GM20000 (cell line): ENCODE measurements at places on chromosomes 4 and X.

- DNase-seq: no peak
Measured at GRCh38 chrX:110985470-110985869, 110.5 kb upstream of the PAK3 start.

- no peak for DNase-seq
Measured at GRCh38 chr4:127775843-127776242, 6.3 kb upstream of the HSPA4L start.

GRCh38 chr4:73704314-73705055 lies 35.9 kb upstream of the CXCL8 start:
- no peak for DNase-seq

- no peak for DNase-seq
Measured at GRCh38 chrX:15416133-15416993, 32.1 kb upstream of the VEGFD start.

DNA sequence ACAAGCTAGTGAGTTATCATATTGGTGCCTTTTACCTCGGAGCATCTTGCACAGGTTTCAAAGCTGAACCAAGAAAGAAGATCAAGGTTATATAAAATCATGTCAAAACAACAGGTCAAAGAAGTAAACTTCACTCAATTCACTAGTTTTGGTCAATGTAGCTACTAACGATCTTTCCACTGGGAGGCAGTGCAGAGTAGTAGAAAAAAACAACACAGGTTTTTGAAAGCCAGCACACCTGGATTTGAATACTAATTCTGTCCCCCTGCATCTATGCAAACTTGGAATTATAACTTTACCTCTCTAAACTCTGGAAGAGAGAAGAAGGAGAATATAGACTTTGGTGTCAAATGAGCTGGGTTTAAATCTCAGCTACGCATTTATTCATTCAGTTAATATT lies 266.1 kb downstream of the GRIA3 start:
- peak; percentile 6 for DNase-seq

DNA sequence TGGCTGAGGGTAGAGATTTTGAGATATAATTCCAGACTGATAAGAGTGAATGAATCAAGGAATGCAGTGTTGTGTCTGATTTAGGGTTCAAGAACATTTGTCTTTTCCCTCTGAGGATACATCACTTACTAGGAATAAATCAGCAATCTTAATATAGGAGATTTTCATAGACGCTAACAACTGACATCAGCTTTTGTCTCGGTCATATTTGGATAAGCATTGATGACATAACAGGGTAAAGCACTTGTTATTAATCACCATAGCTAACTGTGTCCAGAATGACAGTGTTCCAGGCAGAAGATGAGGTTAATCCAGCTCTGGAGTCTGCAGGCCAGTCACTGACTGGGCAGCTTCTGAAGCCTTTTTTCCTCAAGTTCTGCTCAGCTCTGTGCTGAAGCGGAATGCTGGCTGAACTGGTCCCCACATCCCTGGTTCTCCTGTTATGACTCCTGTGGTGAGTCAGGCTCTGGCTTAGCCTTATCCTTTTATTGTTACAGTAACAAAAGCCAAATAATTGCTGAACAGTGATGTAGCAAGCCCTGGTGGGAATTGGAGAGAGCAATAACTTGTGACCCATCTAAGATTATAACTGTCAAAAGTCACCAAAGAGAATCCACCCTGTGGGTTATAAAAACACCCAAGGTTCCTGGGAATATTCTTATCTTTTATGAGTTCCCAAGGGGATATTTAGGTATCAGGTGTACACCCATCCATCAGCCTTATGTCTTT lies 41.8 kb downstream of the FNIP2 start:
- no peak for DNase-seq

DNA sequence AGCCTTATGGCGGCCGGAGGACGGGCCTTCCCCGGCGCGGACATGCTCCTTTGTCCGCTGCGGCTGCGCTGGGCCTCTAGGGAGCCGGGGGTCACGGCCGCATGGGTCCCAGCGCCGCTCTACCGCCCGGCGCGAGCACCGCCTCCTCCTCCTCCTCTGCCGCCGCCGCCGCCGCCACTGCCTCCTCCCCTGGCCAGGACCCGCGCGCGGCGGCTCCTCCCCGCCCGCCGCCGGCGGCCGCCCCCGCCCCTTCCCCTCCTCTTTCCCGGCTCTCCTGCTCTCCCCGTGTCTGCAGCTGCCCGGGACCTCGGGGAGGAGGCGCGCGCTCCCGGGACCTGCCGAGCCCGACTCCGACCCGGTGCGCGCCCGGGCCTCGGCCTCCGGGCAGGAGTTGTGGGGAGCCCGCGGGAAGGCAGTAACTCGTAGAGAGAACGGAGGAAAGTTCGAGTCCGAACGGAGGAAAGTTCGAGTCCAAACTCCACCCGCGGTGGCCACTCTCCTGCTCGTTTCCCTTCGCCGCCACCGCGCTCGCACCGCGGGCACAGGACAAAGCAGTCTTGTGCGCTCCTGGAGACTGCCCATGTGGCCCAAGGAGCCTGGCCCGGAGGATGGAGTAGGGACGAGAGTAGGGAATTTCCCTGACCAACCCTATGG lies at the start of gene ADGRA3:
TSS of gene ADGRA3 (minus strand) at position 179 of the 654 bp plus-strand sequence. CDS start 282 bp downstream, outside the sequence.
- peak; percentile 80 for DNase-seq

DNA sequence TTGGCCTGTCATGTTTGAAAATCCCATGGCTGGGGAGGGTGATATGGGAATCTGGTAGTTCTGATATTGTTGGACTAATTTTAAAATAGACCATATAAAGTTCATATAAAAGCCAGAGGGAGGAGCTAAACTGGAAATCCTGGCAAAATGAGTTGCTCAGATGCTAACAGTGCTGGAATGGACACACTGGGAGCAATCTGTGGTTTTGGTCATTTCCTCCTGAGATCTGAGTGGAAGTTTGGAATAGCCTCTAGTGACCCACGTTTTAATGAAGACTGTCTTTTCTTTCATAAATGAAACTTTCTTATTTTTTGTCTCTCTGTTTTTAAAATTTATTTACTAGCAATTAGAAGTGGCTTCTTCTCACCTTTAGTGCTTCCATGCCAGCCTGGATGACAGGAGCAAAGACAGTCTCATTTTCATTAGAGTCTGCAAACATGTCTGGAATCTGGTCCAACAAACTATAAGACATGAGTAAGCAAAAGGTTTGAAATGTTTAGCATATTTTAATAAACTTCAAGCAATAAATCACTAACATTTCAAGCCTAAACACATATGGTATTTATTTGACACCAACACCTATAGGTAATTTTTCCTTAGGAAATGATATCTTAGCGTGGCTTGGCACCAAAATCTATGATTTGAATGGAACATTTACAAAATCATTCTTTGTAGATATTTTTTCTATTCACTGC lies 66.6 kb downstream of the METTL14 start:
- no peak for DNase-seq

GRCh38 chrX:374596-374995 lies 12.1 kb downstream of the PPP2R3B start:
- peak; percentile 29 for DNase-seq

GRCh38 chrX:24643116-24643515 lies 4.0 kb downstream of the PCYT1B start:
- no peak for DNase-seq

GRCh38 chr4:42819863-42820514 lies 72.5 kb upstream of the GRXCR1 start:
- no peak for DNase-seq

GRCh38 chrX:49892542-49892941 lies 13.3 kb downstream of the USP27X start:
- no peak for DNase-seq

DNA sequence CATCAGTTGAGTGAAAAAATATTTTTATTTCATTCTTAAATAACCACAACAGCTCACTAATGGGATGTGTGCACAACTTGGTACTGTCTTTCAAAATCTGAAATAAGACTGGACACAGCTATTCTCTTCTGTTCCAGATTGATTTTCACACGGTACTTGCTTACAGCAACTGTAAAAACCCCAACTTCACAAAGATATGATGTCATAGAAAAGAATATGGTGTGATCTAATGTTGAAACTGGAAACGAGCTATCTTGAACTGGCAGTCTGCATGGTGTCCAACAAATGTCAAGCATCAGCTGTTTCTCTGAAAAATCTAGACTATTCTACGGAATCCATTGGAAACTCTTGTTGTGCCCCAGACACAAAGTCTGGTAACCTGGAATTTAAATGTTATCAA lies 14.7 kb downstream of the HELQ start:
- no peak for DNase-seq

DNA sequence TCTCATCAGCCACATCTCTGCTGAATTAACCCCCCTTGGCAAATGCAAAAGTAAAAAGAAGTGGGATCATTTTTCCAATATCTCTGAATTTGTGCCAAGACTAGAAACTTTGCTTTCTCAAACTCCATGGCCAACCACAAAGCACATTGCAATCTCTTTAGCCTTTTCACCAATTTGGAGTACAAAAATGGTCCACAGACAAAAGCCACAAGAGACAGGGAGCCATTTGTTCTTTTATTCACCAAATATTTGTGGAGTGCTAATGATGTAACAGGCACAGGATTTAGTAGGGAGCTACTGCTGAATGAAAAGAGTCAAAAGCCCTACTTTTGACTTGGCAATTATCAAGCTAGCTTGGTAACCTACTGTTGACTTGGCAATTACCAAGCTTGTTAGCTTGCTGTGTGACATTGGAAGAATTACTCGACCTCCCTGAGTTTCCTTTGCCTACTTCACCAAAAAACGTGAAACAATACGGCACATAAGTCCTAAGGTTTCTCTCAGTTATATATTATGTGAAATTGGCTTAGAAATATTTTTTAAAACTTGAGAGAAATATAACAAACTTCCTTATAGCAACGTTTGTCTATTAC lies 97.1 kb upstream of the KLF3 start:
- DNase-seq: no peak

DNA sequence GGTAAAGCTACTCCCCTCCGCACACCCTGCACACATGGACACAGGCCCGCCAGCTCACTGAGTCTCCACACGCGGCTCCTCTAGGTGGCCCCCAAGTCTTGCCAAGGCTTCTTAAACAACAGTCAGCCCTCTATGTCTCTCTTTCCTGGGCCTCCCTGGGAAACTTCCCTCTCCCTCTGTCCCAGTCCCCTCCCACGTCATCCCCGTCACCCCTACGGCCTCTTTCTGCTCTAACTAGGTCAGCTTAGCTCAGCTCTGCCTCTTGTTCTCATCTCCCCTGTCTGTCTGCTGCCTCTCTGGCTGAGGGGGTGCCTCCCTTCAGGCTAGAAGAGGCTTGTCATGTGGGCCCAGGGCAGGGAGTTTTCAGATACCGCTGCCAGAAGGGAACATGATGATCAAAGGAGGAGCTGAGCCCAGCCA lies 38.8 kb downstream of the SEPTIN6 start:
- DNase-seq: no peak

DNA sequence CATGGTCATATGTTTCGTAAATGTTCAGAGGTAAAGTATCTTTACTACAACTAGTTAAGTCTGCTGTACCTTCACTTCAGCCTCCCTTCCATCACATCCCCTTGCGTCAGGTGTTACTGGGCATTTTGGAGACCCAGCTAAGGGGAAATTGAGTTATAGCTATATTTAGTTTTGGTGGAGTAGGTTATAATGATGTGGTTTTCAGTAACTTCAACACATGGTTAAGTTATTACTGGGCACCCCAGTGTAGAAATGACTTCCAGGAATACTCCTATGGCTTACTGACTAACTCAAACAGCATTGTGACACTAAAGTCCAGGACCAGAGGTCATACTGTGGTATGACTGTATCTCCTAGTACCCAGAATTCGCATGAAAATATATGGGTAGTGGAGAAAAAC lies 23.4 kb upstream of the ACSL1 start:
- DNase-seq: no peak

DNA sequence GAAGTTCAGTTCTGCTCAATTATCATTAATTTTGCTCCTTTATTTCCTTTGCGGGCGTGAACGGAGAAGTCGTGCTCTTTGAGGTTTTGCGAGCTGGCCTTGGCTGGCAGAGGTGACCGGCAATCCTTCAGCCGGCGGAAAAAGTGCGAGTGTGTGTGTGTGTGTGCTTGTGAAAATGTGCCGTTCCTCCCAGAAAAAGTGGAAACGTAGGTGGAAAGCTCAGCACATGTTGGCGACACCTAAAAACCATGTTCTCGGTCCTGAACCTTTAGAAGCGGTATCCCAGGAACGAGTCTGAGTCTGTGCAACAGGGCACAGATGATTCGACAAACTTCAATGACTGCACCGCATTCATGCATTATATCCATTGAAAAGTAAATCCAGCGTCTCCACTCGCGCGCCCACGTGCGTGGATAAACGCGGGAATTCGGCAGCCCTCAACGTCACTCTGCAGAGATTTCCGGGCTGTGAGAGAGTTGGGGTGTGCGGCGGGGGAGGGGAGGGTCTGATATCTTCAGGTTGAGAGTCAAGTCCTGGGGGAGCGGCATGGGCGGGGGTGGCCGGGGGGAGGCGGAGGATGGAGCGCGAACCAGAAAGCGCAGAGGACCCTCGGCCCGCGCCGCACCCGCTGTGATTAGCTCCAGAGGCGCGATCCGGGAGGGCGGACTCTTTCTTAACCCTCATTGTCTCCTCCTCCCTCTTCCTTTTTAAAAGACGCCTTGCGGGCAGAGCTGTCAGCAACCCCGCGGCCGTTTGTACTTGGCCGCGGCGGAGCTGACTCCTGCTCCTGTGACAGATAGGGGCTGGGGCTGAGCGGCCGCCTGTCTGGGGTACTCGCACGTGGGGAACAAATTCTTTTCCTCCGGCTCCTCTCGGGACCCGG lies at the start of gene SHISA3:
TSS of gene SHISA3 (plus strand) at position 737 of the 883 bp plus-strand sequence. CDS start 569 bp downstream, outside the sequence.
- no peak for DNase-seq

GRCh38 chr4:16384576-16384975 lies 158.3 kb upstream of the TAPT1 start:
- DNase-seq: no peak

- DNase-seq: no peak
Measured at GRCh38 chr4:147958057-147958456, 226.2 kb downstream of the ARHGAP10 start.
